CD4-positive, alpha-beta T cell treated with Interleukin-15 for 4 hours (primary cell): ENCODE measurements at places on chromosomes 1 and 21.
A peak's percentile ranks its signal among the peaks of the same experiment; 100 is the strongest.

- no peak for DNase-seq
Observed at GRCh38 chr1:237998581-237998980, 107.9 kb upstream of the ZP4 start.

DNA sequence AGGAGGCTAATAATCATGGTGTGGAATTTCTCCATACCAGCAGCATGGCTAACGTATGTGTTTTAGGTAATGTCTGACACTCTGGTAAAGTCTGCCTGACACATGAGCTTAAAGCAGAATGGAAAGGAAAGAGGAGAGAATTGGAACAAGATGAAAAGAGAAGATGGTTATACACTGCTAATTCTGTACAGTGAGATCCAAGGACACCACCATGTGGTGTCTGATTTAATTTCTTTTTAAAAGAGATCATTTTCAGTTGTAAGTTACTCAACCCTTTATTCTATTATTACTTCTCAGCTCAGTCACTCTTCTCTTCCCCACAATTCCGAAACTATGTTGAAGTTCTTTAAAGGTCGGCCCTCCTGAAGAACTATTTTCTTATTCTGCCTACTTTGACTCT lies 15.6 kb downstream of the PRKAB2 start:
- no peak for DNase-seq

DNA sequence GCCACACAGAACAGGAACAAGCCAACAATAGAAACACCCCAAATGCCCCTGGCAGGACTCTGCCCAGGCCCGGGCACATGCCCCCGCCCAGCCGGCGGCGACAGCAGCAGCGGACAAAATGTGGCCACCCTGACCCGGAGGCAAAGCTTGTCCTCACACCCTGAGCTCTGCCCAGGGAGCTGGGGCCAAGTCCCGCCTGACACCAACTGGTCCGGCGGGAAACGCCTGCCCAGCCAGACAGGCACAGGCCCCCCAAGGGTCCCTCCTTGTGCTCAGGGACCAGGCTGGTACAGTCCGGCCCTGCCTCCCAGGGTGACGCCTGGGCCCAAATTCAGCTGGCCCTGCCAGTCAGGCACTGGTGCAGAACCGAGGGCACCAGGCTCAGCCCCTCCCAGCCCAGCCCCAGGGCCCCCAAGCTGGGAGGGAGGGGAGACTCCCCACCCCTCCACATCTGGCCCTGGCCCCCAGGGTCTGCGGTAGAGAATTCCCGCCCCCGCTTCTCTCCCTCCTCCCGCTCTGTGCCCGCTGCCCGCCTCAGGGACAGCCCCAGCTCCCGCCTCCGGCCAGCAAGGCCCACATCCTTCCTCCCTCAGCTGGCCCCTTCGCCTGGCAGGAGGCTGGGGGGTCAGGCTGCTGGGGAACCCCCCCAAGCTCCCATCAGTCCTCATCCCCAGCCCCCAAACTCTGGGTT lies 2.0 kb downstream of the AHDC1 start:
- DNase-seq: no peak

DNA sequence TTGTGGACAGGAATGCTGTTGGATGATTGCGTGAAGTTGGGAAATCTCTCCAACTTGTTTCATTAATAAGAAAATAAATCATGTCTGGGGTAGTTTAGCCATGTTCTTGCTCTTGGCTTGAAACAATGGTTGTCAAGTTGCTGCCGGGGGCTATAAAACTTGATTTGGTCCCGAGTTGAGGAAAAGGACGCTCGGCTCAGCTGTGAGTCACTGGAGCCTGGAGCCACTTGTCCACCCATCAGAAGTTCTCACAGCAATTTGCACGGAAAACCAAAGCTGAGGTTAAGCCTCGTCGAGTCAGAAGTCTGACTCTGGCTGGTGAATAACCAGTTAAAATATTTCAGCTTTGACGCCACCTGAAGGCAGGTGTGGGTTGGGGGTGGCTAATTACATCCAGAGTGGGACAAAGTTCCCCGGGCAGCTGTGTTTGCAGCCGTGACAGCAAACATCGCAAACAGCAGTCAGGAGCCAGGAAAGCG lies 19.7 kb upstream of the RIPK4 start:
- no peak for DNase-seq

DNA sequence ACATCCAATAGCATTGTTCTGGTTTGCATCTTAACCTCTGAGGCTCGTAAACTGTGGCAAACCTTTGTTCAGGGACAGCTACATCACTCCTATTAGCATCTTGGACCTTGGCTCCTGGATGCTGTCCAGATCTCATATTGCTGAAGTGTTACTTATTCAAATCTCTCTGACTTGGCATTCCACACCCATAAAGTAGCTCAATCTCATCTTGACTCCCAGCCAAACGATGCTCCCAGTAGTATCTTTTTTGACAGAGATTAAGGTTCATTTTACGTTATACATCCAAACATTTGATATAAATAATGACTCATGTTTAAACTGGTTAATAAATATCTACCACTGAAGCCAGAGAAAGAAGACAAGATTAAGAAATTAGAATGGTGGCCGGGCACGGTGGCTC lies 4.4 kb upstream of the FLVCR1 start:
- no peak for DNase-seq

- no peak for DNase-seq
Observed at GRCh38 chr1:217983051-217983375, 302.1 kb upstream of the RRP15 start.

- peak; percentile 76 for DNase-seq
Observed at GRCh38 chr1:179025975-179026812, 500 bp downstream of the FAM20B start.

DNA sequence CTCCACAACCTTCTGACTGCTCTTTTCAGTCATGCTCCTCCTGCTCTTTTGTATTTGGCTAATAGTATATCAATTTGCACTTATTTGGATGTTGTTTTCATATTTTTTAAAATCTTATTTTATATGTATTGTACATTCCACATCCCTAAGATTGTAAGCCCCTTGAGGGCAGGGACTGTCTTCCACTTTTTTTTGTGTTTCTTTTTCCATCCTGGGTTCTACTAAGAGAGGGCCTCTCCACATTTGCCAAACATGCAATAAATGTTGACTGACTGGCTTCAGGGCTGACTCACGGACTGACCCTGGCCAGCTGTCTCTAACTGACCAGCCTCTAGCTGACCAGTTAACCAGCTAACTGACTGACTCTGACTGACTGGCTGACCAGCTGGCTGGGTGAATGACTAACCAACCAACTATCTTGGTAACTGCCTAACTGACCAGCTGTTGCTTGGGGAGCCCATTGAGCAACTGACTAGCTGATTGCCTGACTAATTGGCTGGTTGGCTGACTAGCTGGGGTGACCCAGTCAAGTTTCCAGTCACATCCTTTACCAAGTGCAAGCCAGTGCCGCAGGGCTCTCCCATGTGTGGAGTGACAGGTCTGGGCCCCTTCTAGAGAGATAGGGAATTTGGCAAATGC lies 16.1 kb downstream of the CSF1 start:
- DNase-seq: no peak

GRCh38 chr1:58823481-58824010 lies 39.7 kb upstream of the JUN start:
- no peak for DNase-seq

DNA sequence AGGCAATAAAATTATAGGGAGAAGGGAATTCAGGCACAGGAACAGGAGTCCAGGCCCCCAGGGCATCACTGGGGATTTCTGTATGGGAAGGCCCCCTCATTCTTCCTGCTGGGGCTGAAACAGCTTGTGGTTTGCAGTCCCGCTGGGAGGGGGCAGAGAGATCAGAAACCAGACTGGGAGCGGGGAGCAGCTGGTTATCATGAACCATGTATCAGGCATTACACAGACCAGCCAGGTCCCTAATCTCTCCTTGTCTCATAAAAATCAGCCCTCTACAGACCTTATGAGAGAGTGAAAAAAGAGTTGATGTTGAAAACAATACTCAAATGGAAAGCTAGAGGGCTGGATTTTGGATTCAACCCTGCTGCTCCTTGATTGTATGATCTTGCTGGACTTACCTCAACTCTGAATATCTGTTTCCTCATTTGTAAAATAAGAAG lies 93.4 kb upstream of the F3 start:
- DNase-seq: no peak

DNA sequence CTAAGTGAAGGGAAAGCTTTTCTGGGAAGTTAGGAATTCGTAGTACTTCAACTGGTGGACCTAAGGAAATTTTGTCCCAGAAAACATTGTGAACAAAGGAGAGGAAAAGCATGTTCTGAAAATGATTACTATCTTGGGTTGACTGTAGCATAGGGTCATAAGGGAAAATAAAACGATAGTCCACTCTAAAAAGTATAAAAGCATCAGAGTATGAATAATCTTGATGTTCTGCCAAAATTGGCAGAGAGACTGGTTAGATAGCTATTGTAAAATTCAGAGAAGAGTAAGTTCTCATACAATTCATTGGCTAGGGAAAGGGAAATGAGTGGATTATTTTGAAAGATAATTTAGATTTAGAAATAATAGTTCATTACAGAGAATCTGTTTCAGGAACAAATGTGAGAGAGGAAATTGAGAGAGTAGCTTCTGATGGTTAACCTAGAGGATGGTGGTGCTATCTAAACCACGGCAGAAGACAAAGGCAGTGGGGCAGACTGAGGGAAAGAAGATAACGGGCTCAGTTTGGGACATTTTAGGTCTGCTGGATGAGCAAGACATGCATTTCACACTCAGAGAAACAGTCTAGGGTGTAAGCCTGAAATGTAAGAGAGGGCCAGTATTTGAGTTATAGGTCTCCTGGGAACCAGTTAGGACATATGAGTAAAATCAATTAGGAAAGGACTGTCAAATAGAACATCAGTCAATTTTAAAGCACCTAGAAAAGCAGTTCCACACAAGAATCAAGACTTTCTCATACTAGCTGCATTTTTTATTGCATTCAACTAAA lies 799.3 kb upstream of the CXADR start:
- no peak for DNase-seq

DNA sequence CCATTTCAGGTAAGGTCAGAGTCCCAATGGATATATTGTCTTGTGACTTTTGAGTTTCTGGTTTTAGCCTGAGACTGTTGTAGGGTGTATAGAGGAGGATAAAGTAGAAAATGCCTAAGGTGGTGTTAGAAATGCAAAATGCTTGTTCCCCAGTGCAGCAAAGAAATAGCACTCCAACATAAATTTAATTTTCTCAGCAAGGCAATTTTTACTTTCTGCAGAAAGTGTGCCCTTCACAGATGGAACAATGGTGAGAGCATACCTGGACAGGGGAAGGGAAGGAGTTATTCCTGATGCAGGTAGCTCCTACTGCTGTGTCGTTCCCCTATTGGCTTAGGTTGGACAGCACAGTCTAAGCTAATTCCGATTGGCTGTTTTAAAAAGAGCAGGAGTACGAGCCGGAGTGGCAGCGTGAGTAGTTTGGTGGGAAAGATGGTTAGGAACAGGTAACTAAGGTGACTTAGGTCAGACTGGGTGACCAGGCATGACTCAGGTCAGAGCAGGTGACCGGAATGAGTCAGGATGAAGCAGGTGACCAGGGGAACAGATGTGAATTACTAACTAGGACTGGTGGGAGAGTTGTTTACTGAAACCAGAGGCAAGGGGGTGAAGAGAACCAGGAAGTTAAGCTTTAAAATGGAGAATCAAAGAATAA lies 21.5 kb downstream of the SPATA45 start:
- DNase-seq: no peak

DNA sequence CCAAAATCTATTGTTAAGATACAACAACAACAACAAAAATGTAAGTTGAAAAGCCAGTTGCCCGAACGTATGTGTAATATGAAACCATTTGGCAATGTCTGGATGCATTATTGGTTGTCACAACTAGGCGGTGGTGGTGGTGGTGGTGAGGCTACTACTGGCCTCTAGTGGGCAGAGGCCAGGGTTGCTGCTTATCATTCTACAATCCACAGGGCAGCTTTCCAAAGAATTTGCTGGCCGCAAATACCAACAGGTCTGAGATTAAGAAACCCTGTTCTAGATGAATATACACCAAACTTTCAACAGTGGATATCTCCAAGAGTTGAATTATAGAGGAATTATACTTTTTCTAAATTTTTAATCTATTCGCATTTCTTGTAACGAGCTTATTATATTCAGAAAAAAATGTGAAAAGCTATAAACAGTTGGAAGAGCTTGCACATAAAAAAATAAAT lies 26.8 kb upstream of the ZNF697 start:
- peak; percentile 10 for DNase-seq

DNA sequence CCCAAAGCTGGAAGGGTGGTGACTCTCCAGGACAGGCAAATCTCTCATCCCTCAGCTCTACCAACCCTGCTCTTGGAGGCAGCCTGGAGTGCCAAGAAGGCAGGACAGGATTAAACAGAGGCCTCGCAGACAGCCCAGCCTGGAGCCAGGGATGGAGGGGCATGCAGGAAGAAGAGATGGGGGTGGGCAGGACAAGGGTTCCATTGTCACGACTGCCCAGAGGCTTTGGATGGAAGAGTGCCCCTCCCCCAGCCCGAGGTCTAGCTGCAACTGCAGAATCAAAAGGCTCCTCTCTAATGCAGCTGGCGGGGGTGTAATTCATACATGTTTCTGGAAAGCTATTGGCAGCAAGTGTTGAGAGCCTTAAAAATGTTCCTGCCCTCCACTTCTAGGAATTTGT lies 8.8 kb downstream of the RAB7B start:
- no peak for DNase-seq

DNA sequence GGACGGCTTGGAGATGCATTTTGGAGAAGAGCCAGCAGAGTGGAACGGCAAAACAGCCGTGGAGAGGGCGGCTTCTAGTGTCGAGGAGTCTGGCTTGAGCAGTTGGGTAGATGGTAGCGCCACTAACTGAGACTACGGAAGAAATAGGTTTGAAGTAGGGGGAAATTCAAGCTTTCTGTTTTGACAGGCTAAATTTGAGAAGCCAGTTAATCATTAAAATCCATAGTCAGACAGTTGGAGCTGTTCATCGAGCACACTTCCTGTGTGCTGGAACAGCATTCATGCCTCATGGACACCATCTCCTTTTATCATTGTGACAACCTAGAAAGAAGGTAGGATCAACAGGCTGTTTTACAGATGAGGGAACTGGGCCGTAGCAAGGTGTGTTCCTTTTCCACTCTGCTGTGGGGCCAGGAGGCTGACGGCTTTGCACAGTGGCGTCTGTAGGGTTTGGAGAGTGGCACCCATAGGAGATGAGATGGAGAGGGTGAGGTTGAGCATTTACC lies 3.4 kb upstream of the PKLR start:
- DNase-seq: no peak

DNA sequence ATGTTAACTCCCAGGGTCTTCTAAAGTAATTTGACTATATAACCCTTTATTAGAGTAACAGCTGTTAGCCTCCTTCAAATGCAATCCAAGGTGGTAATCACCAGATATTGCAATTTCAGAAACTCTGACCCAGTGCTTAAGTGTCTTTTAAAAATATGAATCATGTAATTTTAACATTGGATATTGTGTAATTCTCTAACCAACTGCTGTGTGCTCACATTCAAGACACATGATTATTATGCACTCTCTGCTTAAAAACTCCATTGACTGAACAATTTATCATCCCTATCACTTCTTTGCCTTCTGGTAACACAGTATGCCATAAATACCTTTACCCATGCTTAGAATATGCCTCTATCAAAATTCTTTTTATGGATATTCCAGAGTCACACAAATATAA lies 537.4 kb upstream of the RGS18 start:
- DNase-seq: no peak

- DNase-seq: peak; percentile 46
Observed at GRCh38 chr21:36104317-36105300, 30.3 kb upstream of the CBR3 start.
